Spinal cord (tissue), 10 donors: ENCODE measurements at places on chromosomes 13 and 19. TPM values are rescaled to one million over a fixed set of nuclear protein-coding genes. Genes with fewer than 3 reads are reported as not detected.
A peak's percentile ranks its signal among the peaks of the same experiment; 100 is the strongest.

Gene SERPINE3
- total RNA-seq, result not detected

Gene LDLR
- 30.2 TPM for total RNA-seq

Gene ATP8B3
- total RNA-seq, result 2.1 TPM

Gene BICRA
- total RNA-seq, result 2.7 TPM

DNA sequence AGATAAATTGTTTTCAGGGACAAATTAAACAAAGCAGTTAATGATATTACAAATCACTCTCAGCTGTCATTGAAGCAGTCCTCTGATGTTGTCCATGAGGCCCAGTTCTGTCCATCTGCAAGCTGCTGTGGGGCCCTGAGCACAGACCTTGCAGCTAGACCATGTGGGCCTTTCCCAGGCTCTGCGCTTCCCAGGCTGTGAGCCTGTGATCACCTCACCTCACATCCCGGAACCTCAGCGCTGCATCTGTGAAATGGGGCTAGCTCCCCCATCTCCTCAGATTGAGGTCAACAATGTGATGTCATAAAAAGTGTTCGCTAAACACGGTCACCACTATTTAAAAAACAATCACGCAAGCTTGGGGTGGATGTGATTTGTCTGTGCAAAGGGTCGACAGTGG is 51.9 kb upstream of the UQCRFS1 start:
- H3K4me1 ChIP-seq, result peaks cover 16% of the 10 kb centered on the region
- DNase-seq, result no peak
- H3K4me3 ChIP-seq, result no peak overlapping the region
- H3K27me3 ChIP-seq, result no peaks in the 10 kb centered on the region

- peak; percentile 90 for DNase-seq
- H3K27me3 ChIP-seq, result no peaks in the 10 kb centered on the region
- H3K36me3 ChIP-seq, result no peaks in the 10 kb centered on the region
These were observed 47.0 kb downstream of the CBY2 start for GRCh38 chr13:45748941-45749759.

- H3K27me3 ChIP-seq, result no peaks in the 10 kb centered on the region
- H3K36me3 ChIP-seq, result no peaks in the 10 kb centered on the region
- H3K4me1 ChIP-seq, result no peaks in the 10 kb centered on the region
- DNase-seq, result no peak
- H3K4me3 ChIP-seq, result no peak overlapping the region
- no peak overlapping the region for H3K27ac ChIP-seq
These were observed 412.9 kb upstream of the SPRY2 start for GRCh38 chr13:80753866-80754265.
